ENCODE measurements at places on chromosomes 7 and 10.

- no peak for DNase-seq
Measured at GRCh38 chr7:55325371-55325792, 39.8 kb upstream of the LANCL2 start.

DNA sequence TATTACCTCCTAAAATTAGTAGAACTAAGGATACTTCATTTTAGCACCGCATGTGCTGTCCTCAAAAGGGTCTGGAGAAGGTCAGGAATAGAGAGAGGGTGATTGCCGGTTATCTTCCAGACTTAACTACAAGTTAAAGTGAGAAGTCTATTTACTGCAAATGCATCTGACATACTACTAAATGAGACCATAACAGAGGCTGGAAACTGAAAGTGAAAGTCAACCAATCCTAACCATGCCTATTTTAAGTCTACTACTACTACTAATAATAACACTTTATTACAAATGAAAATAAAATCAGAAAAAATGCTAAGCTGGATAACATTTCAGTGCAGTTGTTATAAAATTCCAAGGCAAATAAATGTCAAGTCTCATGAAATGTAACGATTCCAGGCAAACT is 244.7 kb downstream of the KIF20B start:
- no peak for DNase-seq

GRCh38 chr7:34041707-34042106 is 136.4 kb downstream of the BMPER start:
- no peak for DNase-seq

- no peak for DNase-seq
Measured at GRCh38 chr7:45720989-45721388, 146.8 kb downstream of the ADCY1 start.

DNA sequence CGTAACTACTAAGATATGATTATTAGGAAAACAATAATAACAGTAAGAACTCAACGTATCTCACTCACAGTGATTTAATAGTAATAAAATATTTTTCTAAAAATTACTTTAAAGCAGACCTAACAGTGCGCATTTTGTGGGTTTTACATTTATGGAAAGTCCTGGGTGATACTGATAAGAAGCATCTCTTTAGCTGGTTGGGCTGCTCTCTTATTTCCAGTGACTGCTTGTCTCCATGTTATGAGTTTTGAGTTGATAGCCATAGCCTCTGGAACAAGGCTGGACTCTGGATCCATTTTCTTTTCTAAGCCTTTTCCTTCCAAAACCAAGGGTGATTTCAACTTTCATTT is 29.5 kb upstream of the INHBA start:
- no peak for DNase-seq

GRCh38 chr7:40329601-40330153 is 194.9 kb downstream of the SUGCT start:
- no peak for DNase-seq

DNA sequence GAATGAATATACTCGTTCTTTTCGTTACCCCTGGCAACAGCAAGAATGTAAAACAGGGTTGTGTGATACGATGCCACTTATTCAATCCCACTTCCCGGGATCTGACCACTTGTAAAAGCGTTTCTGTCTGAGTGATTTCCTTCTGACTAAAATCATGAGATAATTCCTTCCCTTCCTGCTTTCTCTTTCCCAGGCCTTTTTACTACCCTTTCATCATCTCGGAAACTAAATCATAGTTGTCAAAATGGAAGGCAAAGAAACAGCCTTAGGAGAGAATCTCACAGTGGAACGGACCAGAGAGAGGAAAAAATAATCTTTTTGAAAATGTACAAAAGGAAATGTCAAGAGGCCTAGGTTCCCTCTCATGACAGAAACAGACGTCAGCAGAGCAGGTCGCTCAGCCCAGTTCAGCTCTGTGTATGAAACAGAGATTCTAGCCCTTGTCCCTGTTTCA is 29.8 kb downstream of the DIP2C start:
- DNase-seq = no peak

DNA sequence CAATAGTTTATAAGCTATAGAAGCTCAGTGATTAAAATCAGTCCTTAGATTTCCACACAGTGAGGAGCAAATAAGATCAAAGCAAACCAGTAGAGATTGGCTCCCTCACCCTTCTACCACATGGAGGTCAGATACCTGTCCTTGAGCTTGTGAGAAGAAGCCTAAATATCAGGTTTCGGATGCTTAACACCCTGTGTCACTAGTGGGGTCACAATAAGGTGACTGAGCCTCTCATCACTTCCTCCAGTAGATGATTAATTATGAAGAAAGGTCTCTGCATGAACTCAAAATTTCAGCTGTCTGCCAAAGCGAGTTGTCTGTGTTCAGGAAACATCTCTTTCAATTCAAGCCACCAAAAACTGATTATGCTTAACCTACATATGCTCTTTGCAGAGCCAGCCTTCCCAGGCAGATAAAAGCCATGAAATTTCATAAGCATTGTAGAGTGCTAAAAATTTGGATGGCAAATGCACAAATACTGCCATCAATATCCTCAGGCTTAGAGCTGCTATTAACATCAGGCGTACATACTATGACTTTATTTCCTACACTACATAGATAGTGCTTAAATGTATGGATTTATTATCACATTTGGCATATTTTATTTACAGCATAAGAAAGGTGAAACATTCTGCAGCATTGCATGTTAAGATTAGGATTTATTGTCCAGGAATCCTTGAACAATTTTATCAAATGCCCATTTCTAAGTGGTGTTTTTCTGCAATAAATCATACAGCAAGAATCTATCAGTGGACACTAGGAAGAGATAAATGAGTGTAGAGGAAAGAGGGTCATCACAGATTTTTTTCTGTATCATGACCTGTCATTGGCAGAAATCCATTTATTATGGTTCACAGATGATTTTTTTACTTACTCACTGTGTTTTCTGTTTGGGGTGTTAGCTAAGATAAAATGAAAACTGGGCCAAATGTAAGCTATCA is 285.1 kb upstream of the SP8 start:
- no peak for DNase-seq

- no peak for DNase-seq
Measured at GRCh38 chr7:50544992-50545391, 20.2 kb downstream of the DDC start.

GRCh38 chr10:2716596-2716995 is 350.8 kb upstream of the PFKP start:
- no peak for DNase-seq

DNA sequence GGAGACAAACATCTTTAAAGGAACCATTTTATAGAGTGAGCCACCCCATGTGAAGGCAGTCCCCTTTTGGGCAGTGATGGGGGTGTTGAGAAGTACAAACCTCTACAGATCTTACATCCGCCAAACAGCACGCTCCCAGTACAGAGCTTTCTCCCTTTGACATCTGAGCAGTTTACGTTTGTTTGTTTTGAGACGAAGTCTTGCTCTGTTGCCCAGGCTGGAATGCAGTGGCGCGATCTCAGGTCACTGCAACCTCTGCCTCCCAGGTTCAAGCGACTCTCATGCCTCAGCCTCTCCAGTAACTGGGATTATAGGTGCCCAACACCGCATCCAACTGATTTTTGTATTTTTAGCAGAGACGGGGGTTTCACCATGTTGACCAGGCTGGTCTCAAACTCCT is 128.9 kb downstream of the CCDC3 start:
- DNase-seq = no peak

DNA sequence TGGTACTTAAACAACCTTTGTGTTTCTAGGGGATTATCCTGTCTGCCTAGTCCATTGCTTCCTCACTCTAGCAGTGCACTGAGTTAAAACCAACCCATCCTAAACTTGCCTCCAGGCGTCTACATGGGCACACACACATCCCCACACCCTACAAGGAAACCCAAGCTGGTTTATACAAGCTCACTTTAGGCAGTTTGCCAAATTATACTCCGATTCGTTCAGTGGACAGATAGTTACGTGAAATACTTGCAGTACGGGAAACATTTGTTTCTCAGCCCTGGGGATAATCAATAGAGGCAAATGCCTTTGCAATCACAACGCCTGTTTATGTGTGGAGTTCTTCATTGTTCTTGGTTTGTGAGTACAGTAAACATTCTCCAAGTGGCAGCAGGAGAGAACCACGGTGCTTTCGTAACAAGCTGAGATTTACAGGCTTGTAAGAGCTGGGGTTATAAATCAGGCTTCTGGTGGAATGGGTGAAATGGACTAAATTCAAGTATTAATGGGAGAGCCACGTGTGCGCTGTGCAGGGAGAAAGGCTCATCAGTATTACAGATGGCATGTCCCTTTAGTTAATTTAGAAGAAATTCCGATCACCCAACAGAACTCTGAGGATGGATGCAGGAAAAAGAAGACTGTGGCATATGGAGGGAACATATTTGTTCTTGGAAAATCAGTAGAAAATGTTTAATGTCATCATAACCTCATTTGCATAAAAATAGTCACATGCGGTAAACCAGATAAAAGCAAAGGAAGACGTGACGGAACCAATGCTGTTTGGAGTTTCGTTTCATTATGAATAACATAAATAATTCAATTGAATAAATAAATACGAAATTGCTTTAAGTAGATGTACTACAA is 217.1 kb downstream of the GALNT17 start:
- DNase-seq = no peak

DNA sequence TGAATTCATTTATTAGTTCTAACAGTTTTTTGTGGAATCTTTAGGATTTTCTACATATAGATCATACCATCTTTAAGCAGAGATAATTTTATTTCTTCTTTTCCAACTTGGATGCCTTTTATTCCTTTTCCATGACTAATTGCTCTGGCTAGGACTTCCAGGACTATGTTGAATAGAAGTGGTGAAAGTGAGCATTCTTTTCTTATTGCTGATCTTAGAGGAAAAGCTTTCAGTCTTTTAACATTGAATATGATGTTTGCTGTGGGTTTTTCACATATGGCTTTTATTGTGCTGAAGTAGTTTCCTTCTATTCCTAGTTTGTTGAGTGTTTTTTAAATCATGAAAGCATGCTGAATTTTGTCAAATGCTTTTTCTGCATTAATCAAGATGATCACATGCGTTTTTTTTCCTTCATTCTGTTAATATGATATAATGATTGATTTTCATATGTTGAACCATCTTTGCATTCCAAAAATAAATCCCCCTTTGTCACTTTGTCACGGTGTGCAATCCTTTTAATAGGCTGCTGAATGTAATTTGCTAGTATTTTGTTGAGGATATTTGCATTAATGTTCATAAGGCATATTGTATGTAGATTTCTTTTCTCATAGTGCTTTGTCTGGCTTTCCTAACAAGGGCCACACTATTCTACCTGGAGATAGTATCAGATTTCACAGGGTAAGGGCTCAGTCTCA is 92.9 kb downstream of the ZNF467 start:
- DNase-seq = no peak

DNA sequence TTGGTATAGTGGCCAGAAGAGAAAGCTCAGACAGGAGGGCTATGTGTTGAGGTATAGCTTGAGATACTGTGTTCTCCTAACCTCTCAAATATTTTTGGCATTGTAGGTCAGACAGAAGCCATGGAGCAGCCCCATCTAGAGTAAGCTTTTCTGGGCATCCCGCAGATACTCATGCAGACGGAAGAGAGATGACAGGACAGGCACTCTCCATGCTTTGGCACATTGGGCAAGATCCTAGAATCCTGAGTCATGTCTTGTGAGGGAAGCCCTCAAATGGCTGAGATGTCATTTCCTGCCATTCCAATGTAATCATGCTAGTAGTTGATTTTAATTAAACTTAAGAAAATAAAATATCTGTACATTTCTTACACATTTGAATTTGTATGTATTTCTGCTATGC is 16.8 kb upstream of the KIF20B start:
- DNase-seq = no peak

DNA sequence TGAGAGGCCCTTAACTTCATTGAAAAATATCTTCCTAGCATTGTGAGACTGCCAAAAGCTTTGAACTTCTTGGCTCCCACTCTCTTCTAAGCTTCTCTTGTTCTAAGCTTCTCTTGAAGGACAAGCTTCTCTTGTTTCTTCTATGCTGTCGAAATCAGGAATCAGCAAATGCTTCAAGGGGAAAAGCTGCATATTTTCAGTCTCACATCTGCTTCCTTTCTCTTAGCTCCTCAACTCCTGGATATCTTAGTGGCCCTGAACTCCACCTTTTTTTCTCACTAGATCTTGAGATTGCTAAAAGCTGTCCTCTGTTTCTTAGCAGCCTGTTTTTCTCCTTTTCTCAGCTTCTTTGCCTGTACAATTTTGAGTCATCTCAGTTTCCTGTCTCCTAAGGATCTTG is 73.0 kb downstream of the NEUROD6 start:
- no peak for DNase-seq

DNA sequence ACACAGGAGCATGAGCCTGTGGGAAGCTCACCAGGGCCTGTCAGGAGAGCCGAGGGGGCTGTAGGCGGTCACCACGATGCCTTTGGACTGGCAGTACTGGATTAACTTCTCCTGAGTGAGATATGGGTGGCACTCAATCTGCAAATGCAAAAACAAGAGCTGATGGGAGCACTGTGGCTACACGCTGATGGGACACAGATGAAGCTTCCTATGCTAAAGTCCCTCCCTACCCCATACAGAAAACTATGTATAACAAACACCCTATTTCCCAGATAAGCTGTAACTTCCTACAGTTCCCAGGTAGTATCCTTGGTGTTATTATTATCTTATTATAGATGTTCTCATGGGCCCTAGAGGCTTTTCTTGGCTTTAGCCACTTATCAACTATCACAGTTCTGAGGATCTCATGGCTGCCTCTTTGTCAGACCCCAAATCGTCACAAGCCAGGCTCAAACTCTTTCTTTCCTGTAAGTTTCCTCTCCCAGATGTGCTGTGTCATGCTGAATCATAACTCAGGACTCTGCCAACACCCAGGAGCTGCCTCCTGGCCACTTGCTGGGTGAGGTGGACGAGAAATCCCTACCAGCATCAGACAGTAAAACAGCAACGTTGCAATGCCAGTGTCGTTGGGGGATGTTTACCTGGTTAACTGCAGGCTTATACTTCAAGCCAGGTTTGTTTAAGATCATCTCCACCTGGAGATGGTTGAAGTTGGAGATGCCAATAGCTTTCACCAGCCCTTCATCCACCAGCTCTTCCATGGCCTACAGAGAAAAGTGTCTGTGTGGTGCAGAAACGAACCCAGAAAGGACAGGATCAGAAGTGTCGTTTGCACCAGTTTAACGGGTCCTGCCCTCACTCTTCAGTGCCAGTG is 10.3 kb downstream of the AKR1B1 start:
- no peak for DNase-seq

DNA sequence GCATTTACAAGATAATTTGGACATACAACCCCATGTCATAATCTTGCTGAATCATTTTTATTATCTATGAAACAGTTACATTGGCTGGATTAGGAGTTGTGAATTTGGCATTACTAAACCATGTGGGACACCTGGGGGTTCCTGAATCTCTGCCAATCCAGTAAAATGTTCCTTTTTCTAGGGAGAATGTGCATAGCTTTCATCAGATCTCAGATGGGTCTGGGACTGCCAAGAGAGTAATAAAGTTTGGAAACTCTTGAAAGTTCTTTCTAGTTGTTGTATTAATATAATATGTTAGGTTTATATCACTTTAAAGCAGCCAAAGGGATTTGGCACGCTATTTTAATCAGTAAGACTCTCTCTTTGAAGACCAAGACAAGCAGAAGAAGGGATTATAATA is 62.7 kb downstream of the SEMA3E start:
- no peak for DNase-seq

DNA sequence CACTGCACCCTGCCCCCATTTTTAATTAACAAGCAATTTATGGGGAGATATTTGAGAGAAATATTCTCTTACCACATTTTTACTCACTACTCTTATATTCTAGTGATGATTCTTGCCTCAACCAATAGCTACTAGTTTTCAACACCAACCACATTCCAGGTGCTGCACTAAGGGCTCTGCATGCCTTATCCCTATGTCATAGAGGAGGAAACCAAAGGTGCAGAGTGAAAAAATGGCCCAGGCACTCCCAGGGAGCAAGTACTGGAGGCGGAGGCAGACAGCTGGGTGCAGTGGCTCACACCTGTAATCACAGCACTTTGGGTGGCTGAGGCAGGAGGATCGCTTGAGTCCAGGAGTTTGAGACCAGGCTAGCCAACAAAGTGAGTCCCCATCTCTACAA is 35.5 kb upstream of the TPST1 start:
- no peak for DNase-seq
